Thyroid gland (tissue), 4 donors: ENCODE measurements at places on chromosomes 5 and 9. TPM values are rescaled to one million over a fixed set of nuclear protein-coding genes. Genes with fewer than 3 reads are reported as not detected.

LRRC19 gene
- not detected for total RNA-seq

GPR21 gene
- total RNA-seq = 6.4 TPM

C9orf85 gene
- total RNA-seq = 11.7 TPM

BTNL8 gene
- 1.5 TPM for total RNA-seq

ZNF454 gene
- 3.7 TPM for total RNA-seq

CER1 gene
- total RNA-seq = not detected

GPR150 gene
- total RNA-seq = not detected

C5orf58 gene
- total RNA-seq = not detected

IFNA16 gene
- total RNA-seq = not detected

- H3K4me3 ChIP-seq = no peak overlapping the region
- H3K36me3 ChIP-seq = no peaks in the 10 kb centered on the region
- H3K27me3 ChIP-seq = no peaks in the 10 kb centered on the region
- no peak for DNase-seq
These were observed 3.2 kb upstream of the ENHO start for GRCh38 chr9:34526026-34526425.

DNA sequence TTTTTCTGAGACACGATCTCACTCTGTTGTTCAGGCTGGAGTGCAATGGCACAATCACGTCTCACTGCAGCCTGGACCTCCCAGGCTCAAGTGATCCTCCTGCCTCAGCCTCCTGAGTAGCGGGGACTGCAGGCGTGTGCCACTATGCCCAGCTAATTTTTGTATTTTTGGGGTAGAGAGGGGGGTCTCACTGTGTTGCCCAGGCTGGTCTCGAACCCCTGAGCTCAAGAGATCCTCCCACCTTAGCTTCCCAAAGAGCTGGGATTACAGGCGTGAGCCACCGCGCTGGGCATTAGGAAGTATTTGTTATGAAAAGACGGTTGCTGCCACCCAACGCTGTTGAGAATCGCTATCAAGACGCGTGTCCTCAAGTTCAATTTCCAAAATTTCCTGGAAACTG is 180.9 kb upstream of the TBCA start:
- peaks cover 8% of the 10 kb centered on the region for H3K27me3 ChIP-seq
- no peaks in the 10 kb centered on the region for H3K36me3 ChIP-seq
- H3K27ac ChIP-seq = no peak overlapping the region

DNA sequence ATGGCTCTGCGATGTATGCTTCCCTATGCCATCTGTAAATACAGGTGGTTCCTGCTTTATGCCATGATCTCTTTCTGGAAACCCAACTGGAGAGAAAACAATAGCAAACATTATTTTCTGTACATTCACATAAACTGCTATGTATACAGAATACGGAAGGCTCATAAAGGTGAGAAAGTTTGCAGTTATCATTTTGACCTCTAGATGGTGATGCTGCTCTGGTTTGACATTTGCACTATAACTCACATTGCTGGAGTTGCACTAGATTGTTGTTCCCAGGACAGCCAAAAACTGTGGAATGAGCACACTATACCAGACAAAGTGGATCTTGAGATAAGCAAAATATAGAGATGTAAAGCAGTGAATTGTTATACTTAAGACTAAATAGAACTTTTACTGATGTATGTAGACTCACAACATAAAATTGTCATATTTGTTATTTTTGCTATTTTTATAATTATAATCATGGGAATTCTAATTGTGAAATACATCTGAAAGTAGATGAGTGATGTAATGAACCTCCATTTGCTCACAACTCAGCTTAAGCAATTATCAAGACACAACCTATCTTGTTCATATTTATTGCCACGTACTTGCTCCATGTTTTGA is 246.5 kb downstream of the PTPRD start:
- H3K27ac ChIP-seq = no peak overlapping the region
- no peak overlapping the region for H3K4me3 ChIP-seq
- H3K4me1 ChIP-seq = no peaks in the 10 kb centered on the region

DNA sequence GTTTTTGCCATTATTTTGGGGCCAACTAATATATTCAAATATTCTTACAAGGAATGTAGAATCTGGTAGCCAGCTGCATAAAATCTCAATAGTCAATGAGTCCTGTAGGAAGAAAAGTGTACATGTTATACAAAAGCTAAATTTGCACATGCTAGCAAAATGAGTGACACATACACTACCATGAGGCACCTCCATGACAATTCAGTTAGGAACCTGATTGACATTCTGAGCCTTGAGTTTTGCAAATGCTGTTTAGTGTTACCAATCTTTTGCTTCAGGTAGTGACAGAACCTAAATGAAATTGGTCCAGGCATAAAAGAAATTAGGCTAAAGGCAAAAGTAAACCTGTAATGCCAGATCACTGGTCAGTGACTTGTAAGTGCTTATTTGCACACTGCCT is 6.8 kb upstream of the DAPK1 start:
- no peak overlapping the region for H3K27ac ChIP-seq
- no peak for DNase-seq
- H3K27me3 ChIP-seq = no peaks in the 10 kb centered on the region

DNA sequence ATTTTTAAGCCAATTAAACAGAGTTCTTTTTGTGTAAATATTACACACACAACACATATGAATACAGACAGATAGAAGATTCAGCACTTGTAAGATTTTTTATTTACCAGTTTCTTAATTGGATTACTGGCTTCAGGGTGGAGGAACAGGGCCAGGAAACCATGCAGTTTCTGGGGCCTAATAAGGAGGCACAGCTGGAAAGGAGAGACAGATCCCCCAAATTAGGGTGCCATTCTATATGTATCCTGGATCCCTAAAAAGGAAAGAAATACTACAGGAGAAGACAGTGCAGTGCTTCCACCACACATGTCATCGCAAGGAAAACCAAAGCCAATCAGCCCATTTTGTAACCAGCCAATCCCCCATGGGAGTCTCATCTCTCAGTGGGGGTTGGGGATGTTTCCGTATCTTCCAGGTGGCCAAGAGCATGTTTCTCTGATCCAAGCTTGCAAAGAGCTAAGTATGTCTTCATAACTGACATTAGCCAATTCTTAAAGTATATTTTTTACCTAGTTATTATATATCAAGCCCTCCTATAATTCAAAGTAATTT is 15.8 kb upstream of the ABO start:
- H3K36me3 ChIP-seq = no peaks in the 10 kb centered on the region
- H3K27me3 ChIP-seq = no peaks in the 10 kb centered on the region
- no peak for DNase-seq
- no peak overlapping the region for H3K4me3 ChIP-seq
- H3K4me1 ChIP-seq = no peaks in the 10 kb centered on the region

DNA sequence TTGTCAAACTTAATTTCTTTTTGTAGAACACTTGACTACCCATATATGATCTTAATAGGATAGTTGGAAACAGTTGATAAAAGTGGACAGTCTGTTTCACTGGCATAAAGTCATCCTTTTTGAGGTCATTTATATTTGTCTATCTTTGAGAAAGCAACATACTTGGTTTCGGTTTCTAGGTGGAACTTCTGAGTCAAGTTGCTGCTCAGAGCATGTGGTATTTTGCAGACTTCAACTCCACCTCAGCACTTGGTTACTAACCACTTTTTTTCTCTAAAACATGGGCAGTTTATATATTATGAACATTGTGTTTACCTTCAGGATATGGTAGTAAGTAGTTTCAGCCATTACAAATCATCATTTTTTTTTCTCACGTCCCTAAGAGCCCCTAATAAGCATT is 1749.0 kb upstream of the C9orf72 start:
- no peak for DNase-seq
- H3K4me3 ChIP-seq = no peak overlapping the region
- H3K36me3 ChIP-seq = no peaks in the 10 kb centered on the region

- no peaks in the 10 kb centered on the region for H3K36me3 ChIP-seq
- DNase-seq = no peak
- no peaks in the 10 kb centered on the region for H3K27me3 ChIP-seq
- H3K27ac ChIP-seq = no peak overlapping the region
- no peak overlapping the region for H3K4me3 ChIP-seq
These were observed 93.6 kb upstream of the TLE4 start for GRCh38 chr9:79477955-79478771.

DNA sequence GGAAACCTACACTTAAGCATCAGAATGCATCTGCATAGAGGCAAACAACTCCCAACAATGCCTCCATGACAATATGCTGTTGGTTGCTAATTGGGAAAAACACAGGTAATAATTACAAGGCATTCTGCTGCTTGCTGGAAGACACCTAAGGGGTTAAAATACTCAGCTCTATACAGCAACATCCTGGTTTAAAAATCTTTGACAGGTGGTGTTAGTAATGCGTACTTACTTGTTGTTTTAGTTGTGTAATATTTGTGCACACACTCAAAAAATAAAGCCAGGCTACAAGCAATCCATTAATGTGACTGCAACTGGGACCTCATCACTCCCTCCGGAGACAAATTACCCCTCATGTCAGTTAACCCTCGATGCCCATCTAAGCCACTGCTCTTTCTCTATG is 126.3 kb upstream of the ELL2 start:
- no peaks in the 10 kb centered on the region for H3K4me1 ChIP-seq
- no peak for DNase-seq
- H3K36me3 ChIP-seq = no peaks in the 10 kb centered on the region
